ENCODE measurements at places on chromosomes 3 and 15. TPM values are rescaled to one million over a fixed set of nuclear protein-coding genes. Genes with fewer than 3 reads are reported as not detected.
A peak's percentile ranks its signal among the peaks of the same experiment; 100 is the strongest.

The C3orf20 gene
- total RNA-seq = 0.12 TPM

DNA sequence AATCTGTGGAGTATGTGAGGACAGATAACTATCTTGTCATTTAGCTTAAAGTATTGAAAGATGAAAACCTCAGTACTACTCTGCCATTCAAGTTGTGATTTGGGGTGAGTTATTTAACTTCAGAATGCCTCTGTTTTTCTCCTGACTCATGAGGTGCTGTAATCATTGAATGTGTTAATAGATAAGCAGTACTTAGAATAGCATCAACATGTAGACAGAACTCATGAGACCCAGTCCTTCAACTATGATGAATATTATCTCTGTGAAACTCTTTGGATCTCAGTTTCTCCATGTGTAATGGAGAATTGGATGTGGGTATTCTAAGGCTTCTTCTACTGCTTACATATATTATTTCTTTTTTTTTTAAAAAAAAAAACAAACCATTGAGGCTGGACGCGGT lies 431.4 kb downstream of the GRM7 start:
- no peak for DNase-seq

The A4GNT gene
- total RNA-seq = not detected

- no peak for DNase-seq
These were observed 6.6 kb downstream of the DUOX1 start for GRCh38 chr15:45136378-45136764.

The ST3GAL6 gene
- total RNA-seq = 3.5 TPM

DNA sequence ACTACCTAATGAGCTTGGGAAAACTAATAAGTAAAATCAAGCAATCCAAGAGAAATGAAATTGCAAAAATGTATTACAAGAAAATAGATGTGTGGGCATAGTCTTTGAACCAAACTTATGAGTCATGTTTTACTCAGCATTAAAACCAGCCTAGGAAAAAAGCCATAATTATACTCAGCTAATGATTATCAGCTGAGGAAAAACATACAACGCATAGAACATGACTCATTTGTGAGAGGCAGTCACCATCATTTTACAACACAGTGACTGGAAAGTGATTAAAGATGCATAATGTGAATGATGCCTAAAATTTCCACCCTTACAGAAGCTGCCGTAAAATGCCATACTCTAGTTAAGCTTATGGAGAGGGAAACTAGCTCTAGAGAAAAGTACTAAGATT lies 238.0 kb upstream of the EOMES start:
- peak; percentile 82 for DNase-seq

The RAB6B gene
- 5.3 TPM for total RNA-seq

GRCh38 chr3:171092467-171092911 lies 66.0 kb upstream of the SLC2A2 start:
- DNase-seq = no peak

- DNase-seq = no peak
These were observed 62.4 kb upstream of the GOLGA6B start for GRCh38 chr15:72592097-72592496.

The CFAP100 gene
- not detected for total RNA-seq

The PPARG gene
- total RNA-seq = 0.17 TPM

DNA sequence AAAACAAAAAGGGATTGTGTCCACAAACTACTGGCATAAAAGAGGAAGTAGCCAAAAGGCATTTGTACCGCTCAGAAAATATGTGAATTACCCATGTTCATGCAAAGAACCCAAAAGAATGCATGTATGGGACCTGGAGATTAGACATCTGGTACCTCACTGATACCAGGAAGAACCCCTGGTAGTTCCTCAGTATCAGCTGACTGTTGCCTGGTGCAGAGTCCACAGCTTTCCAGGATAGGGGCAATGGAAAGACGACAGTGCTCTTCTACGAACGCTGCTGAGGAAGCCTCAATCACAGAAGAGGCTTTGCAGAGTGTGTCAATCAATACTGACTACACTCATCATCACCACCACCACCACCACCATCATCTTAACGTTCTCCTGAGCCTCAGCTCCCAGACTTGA lies 63.3 kb downstream of the ATP8B4 start:
- DNase-seq = no peak

- no peak for DNase-seq
These were observed 979 bp downstream of the UNC13C start for GRCh38 chr15:53979051-53979788.
